ENCODE measurements at places on chromosomes 1 and 21. TPM values are rescaled to one million over a fixed set of nuclear protein-coding genes. Genes with fewer than 3 reads are reported as not detected.

The RGS8 gene
- not detected for total RNA-seq

The OR6K2 gene
- not detected for total RNA-seq

The SPRR4 gene
- not detected for total RNA-seq

The GBP6 gene
- total RNA-seq, result 0.09 TPM

The ASTN1 gene
- 2.2 TPM for total RNA-seq

The OXCT2 gene
- 1.9 TPM for total RNA-seq

The EDN2 gene
- 1.6 TPM for total RNA-seq

The ZBTB17 gene
- 34.6 TPM for total RNA-seq

The RFX5 gene
- 45.3 TPM for total RNA-seq

The SAMD13 gene
- 6.8 TPM for total RNA-seq

The WNT2B gene
- total RNA-seq, result 6.7 TPM

The EDARADD gene
- not detected for total RNA-seq

The GREM2 gene
- total RNA-seq, result 5.1 TPM

The C1orf35 gene
- total RNA-seq, result 10.6 TPM

The PRPF38A gene
- 58.2 TPM for total RNA-seq

The CHI3L2 gene
- 3.3 TPM for total RNA-seq

The KCNQ4 gene
- 13.0 TPM for total RNA-seq

The CCDC185 gene
- total RNA-seq, result not detected

The CLDN14 gene
- total RNA-seq, result not detected

The KLF18 gene
- not detected for total RNA-seq

The ERG gene
- total RNA-seq, result 4.0 TPM

The ADAM30 gene
- not detected for total RNA-seq

The ACTN2 gene
- total RNA-seq, result 1.3 TPM

The RGL1 gene
- total RNA-seq, result 15.9 TPM

The KLF17 gene
- total RNA-seq, result 0.13 TPM

The PGLYRP4 gene
- total RNA-seq, result not detected

The DIRAS3 gene
- 0.65 TPM for total RNA-seq

The CELA2B gene
- not detected for total RNA-seq

The TEDDM1 gene
- total RNA-seq, result not detected

The KRTAP19-3 gene
- not detected for total RNA-seq

All from mucosa of descending colon (tissue), 3 donors.